ENCODE measurements at places on chromosomes 2 and 18.

- DNase-seq, result no peak
Measured at GRCh38 chr2:45946023-45946422, 294.5 kb downstream of the PRKCE start.

- DNase-seq, result no peak
Measured at GRCh38 chr2:46334389-46335271, 37.4 kb downstream of the EPAS1 start.

DNA sequence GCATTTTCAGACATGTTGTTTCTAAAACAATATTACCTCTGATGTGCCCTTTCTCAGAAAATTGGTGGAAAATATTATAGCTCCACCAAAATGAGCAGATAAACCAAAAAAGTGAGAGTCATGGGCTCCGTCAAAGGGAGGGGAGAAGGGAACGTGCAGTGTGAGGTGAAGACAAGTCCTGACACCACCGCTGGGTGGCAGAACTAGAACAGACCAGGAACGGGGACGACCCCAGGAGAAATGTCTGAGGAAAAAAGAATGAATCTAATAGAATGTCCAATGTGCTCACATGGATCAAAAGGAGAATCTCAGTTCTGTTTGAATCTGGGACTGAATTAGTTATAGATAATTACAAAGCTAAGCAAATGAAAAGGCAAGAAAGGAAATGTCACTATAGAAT lies 22.6 kb upstream of the BCL2 start:
- DNase-seq, result no peak

DNA sequence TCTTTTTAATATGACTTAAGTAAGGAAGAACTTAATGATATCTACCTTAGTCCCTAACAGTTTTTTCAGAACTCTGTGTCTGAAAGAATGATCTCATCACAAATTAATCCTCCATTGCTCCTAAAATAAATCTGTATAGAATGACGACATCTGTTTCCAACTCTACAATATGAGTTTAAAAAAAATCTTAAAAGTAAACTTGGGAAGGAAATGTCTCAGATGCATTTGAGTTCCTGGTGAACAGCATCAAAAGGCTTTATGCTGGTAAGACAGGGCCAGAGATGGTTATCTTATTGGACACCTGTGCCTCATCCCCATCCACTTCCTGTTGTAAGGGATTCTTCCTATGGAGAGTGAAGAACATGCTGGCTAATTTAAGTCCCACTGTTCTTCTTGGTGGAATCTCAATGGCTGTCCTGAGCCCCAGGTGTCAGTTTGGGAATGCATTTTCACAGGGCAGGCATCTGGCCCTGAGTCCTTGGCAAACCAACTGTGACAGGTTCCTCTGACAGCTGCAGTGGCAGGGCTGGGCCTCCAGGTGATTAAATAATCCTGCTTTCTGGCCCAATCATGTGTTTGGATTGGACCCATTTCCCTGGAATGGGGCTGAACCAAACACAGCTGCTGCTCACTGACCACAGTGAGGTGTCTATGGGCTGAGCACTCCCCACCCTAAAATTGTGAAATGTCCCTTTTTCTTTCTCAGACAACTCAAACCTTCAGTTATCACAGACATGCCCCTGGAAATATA lies 12.9 kb upstream of the NCKAP5 start:
- no peak for DNase-seq

DNA sequence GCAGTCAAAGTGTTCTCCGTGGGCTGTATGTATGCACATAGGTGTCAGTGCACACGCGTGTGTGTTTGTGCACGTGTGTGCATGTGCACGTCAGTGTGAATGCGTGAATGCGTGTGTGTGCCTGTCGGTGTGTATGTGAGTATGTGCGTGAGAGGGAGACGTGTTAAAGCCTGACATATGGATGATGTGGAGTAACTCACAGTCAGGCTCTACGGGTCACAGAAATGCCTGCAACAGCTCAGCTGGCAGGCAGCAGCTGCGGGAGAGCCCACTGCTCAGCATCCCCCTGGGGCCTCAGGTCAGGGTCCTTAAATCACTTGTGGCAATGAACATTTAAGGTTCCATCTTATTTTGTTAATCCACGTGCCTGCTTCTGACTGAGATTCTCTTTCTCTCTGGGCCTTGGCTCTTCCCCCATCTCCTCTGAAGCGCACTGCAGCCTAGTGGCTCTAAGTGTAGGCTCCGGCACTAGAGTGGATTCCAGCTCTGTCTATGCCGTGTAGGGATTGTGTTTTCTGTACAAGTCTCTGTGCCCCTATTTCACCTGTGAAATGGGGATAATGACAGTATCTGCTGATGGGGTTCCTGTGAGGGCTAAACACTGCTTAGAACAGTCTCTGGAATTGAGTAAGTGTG lies 63.0 kb downstream of the DYSF start:
- no peak for DNase-seq

DNA sequence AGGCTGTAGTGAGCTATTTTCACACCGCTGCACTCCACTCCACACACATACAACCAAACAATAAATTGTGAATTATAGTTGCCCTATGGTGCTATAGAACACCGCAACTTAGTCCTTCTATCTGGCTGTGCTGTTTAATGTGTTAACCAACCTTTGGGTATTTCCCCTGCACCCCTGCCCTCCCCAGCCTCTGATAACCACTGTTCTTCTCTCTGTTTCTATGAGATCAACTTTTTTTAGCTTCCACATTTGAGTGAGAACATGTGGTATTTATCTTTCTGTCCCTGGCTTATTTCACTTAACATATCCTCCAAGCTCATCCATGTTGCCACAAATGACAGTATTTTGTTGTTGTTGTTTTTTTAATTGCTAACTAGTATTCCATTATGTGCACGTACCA lies 32.5 kb downstream of the TET3 start:
- DNase-seq, result no peak

DNA sequence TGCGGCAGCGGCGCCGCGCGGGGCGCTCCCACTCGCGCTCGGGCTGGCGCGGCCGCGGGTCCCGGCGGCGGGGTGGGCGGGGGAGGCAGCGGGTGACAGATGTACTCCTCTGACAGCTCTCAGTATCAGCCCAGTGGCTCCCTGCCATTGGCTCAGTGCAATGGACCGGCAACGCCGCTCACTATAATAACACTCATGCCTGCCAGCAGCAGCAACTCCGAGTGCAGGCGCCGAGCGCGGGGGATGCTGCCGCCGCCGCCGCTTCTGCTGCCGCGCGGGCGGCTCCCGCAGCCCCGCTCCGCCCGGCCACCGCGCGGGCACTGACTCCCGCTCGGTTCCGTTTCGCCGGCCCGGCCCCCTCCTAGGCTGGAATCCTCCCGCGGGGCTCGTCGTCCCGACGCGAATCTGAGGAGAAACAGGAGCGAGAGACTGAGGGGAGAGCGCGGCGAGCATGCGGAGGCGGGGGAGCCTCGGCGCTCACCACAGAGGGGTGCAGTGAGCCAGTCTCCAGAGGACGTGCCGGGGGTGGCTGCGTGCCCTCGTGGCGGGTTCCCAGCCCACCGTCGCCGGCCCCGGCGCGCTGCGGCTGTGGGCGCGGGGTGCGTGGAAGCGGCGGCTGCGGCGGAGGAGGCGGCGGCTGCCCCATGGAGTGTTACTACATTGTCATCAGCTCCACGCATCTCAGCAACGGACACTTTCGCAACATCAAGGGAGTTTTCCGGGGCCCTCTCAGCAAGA lies at the start of gene ZNF804A:
Gene ZNF804A (plus strand): TSS at position 214 of the 738 bp plus-strand sequence. CDS start 431 bp downstream, at position 645.
- DNase-seq, result peak; percentile 56

DNA sequence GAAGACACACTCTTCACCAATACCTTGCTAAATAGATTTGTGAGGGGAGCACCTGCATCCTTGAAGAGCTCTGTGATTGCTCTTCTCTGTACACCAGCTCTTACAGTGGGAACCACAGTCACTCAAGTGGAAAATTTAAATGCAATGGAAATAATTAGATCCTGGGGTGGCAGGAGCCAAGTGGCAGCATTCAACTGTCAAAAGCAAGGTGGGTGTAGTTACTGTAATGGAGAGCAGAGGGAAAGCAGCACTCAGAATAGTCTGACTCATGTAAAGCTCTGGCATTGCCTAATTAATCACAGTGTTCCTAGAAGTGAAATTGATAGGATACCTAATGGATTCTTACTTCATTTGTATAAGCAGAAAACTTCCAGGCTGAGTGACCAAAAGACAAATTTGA lies 245.8 kb downstream of the KCNE4 start:
- no peak for DNase-seq

DNA sequence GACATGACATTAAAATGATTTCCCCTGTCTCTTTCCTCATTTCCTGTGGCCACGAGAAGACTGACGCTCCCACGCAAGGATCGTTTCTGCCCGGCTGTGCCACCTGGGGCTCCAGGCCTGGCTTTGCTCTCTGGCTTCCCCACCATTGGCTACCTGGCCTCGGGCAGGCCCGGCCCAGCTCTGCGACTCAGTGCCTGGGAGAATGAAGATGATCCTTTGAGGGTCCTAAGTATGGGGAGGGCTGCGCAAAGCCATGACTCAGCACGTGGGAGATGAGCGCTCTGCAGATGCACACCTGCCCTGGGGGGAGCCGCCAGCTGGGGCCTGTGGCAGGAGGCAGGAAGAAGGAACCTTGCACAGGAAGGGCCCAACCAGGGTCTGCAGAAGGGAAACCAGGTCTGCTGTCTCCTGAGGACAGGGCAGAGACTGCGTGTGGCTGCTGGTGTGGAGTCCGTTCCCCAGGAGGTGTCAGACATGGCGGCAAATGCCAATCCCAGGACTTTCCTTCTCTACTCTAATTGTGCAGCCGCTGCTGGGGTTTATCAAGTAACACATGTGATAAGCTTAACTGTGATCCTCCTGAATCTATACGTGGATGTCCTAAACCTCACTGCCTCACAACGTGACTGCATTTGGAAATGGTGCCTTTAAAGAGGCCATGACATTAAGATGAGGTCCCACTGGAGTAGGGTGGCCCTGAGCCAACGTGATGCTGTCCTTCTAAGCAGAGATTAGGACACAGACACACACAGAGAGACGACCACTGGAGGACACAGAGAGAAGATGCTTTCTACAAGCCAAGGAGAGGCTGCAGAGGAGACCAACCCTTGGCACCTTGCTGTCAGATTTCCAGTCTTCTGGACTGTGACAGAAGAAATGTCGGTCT lies 32.9 kb downstream of the MBP start:
- no peak for DNase-seq

DNA sequence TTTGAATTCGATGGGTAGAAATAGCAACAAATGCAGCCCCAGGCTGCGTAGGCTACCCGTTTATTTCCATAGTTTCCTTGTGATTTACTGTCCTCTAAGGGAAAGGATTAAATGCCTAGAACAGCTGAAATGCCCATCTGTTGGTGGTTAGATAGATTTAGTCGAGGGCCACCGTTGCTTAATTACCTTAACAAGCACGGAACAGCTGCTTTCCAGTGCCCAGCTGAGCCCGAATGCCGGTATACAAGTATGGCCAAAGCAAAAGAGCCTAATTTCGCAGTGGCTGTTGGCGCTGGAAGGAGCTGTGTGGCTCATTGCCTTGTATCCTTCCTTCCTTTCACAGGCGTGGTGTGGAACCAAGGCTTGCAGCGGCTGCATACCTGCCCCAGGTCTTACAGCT lies 109.1 kb downstream of the CABLES1 start:
- DNase-seq, result no peak

DNA sequence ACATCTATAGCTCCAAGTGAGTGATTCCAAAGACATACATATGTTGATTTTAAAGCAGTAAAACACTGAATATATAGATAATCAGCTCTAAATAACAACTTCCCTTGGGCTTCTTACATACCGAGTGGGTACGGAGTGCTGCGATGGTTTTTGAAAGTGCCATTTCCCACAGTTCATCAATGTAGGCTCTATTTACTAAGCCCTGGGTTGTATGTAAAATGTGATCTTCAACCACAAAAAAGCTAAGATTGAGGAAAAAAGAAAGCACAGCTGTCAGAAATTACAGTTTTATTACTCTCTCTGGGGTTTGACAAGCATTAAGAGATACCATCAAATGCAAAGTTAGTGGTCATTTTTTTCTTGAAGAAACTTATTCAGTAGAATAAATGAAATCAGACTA lies 312.8 kb downstream of the EXOC6B start:
- no peak for DNase-seq

GRCh38 chr18:75349668-75350511 lies 77.6 kb downstream of the SMIM21 start:
- no peak for DNase-seq

GRCh38 chr2:196241175-196241574 lies 69.8 kb upstream of the STK17B start:
- no peak for DNase-seq

GRCh38 chr2:100757621-100758394 lies 62.1 kb upstream of the NPAS2 start:
- no peak for DNase-seq

DNA sequence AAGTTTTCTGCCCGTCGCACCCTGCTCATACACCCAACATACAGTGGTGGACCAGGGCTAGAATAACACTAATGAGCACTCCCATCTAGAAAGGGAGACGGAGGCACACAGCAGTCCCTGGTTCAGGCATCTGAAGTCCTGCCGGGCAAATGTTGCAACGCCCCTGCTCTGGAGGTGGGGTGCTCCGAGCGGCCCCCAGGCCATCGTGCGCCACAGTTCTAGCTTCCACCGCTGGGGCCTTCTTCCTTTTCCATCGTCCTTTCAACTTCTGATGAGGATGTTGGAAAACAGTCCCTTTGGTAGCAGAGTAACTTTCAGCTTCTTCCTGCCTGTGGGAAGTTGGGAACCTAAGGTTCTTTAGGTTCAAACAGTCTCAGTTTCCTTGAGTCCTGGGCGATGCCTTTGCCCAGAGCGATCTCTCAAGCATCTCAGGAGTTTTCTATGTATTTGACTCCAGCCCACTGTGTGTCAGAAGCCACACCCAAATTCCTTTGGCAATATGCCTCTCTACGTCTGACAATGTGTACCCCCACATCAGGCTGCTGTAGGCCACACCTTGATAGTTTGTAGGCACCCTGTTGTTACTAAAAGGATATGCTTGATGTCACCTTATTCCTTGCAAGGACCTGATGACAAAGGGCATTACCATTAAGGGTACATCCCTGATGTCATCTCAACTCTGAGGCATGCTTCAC lies 258.8 kb downstream of the GLI2 start:
- DNase-seq, result no peak

- DNase-seq, result no peak
Measured at GRCh38 chr18:8400193-8400752, 209.0 kb upstream of the RAB12 start.

GRCh38 chr2:88161446-88162244 lies 8.5 kb upstream of the THNSL2 start:
- DNase-seq, result no peak
